ENCODE measurements at places on chromosomes 3 and 15. TPM values are rescaled to one million over a fixed set of nuclear protein-coding genes. Genes with fewer than 3 reads are reported as not detected.
A peak's percentile ranks its signal among the peaks of the same experiment; 100 is the strongest.

The TBC1D2B gene
- 55.0 TPM for total RNA-seq

- DNase-seq, result no peak
Measured at GRCh38 chr3:102113421-102114041, 264.2 kb downstream of the NFKBIZ start.

GRCh38 chr15:31214864-31215489 is 111.7 kb upstream of the KLF13 start:
- DNase-seq, result no peak

DNA sequence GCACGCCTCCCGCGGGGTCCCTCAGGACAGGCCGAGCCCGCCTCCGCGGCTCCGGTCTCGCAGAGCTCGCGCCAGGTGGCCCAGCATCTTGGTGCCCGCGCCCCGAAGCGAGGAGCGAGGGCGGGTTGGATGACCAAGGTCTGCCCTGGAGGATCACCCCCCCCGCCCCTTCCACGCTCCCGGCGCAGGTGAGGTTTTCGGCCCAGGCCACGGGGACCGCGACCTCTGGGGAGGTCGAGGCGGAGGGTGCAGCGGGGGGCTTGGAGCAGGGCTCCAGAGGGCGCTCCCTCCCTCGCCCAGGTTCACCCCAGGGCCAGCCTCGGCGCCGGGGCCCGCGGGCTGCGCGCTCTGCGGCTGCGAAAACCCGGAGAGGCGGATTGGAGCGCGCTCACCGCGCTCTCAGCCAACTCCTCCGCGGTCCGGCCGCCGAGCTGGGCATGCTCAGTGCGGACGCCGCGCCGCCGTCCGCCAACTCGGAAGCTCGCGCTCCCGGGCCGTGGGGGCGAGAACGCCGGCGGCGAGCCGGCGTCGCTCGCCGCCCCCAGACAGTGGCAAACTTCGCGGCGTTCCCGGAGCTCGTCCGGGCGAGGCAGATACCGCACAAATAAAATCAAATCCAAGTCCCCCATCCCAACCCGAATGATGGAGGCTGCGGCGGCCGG is at the start of gene MED12L:
MED12L (plus strand) TSS at position 438 of the 662 bp plus-strand sequence. CDS start 1,263 bp downstream, outside the sequence.
- peak; percentile 20 for DNase-seq

- no peak for DNase-seq
Measured at GRCh38 chr15:41501191-41501917, 7.7 kb downstream of the ITPKA start.

GRCh38 chr3:65936908-65937638 is 101.6 kb downstream of the MAGI1 start:
- no peak for DNase-seq

DNA sequence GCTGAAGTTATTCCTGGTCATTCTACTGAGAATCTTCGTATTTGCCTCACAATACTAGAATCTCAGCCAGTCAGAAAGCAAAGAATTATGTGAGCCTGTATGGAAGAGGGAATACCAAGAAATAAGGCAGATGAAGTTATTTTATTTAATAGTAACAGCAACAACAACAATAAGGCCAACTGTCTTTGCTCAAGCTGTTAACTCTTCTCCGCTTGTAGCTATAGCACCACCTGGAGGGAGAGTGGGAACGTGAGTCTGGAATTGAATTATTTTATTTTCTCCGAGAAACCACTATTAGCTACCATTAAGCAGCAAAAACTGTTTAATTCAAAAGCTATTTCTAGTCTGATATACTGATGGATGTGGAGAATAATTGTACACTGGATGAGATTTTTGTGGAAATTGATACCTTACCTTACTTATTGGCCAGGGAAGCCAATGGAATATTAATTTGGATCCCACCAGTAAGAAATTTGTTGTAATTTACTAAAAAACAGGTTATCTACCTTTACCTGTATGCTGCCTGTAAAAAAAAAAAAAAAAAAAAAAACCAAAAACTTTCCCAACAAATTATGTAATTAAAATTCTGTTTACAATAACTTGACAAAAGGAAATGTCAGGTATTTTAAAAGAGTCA is 50.1 kb downstream of the CALML4 start:
- DNase-seq, result peak; percentile 29

- DNase-seq, result no peak
Measured at GRCh38 chr15:69693059-69693458, 240.4 kb downstream of the RPLP1 start.

- no peak for DNase-seq
Measured at GRCh38 chr15:56964182-56964581, 45.7 kb downstream of the TCF12 start.

- no peak for DNase-seq
Measured at GRCh38 chr15:83030021-83030420, 18.6 kb upstream of the C15orf40 start.

Measured in urinary bladder (tissue), 4 donors.